ENCODE measurements at places on chromosomes 12 and 14.

DNA sequence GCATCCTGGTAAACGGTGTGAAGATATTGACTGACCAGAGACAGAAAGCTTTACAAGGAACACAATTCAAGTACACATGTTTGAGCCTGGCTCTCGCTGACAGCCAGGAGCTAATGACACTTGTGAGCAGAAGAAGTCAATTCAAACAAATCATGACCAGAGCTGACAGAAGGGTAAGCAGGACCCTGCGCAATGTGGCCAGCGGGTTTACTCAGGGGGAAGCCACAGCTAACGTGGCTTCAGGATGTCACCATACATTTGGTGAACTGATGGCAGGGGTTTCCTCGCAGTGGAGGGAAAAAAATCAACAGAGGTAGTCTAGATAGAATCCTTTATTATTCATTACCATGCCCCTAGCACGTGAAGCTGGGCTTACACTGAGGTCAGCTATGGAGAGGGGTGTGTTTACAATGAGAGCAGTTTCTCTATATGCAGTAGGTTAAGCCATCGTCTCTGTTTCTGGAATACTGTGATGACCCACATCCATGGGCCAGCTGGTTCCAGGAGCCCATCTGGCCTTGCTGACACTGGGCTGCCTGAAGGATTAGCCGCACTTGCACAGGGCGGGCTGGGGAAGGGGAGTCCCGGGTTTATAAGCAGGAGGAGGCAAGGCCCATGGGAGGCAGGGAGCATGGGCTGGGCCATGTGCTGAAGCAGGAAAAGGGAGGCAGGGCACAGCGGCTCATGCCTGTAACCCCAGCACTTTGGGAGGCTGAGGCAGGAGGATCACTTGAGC, 198.2 kb upstream of the PRMT8 start:
- no peak for DNase-seq

DNA sequence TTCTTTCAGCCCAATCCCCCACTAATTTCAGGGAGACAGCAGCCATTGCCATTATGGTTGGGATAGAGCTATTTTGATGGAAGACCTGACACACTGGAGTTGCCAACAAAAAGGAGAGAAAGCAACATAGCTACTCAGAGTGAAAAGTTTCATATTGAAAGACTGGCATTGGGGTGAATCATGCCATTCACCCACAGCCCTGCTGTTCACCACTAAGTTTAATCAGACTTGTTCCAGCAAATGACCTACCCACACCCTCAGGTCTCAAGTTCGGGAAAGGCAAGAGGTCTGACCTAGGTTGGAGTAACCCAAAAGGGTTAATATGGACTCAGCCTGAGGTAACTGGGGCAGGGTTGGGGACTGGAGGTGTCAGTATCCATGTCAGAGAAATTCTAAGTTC, 169.2 kb downstream of the PAWR start:
- no peak for DNase-seq

GRCh38 chr12:53966385-53967133, 6.4 kb upstream of the HOXC11 start:
- DNase-seq = peak; percentile 75

GRCh38 chr12:52245962-52246569, 13.0 kb downstream of the KRT7 start:
- DNase-seq = no peak

- no peak for DNase-seq
Measured at GRCh38 chr12:14156606-14157005, 175.2 kb upstream of the GRIN2B start.

GRCh38 chr14:99718811-99719192, 34.7 kb downstream of the CYP46A1 start:
- no peak for DNase-seq

DNA sequence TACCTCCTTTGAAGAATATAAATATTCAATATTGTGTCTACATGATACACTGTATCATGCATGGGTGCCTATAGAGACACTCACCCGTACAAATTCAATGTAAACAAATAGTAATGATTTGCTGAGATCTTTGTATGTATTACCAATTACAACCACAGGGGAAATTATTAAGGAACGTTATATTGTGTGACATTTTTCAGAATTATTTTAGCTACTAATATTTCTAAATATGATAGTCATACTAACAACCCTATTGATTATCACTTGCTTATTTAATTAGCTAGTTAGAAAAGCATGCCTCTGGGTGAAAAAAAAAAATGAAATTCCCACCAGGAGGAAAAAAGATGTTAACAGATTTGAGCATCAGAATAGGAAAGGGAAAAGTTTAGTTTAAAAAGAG, 2.1 kb downstream of the SOX5 start:
- no peak for DNase-seq

DNA sequence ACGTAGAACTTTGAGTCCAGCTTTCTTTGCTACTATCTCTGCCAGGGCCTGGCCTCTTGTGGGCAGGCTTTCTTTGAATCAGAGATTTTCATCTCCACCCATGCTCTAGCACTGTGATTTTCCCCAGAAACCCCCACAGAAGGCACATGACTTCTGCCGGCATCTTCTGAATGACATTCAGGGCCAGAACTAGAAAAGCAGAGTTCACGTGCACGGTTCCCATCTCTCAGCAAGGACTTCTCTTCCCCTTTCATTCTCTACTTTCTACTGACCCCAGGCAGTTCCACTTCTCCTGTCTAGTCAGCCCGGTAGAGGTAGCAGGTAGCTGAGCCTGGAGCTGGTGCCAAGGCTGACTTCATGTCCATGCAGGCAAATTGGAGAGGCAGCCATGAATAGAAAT, 26.9 kb downstream of the BATF start:
- no peak for DNase-seq

DNA sequence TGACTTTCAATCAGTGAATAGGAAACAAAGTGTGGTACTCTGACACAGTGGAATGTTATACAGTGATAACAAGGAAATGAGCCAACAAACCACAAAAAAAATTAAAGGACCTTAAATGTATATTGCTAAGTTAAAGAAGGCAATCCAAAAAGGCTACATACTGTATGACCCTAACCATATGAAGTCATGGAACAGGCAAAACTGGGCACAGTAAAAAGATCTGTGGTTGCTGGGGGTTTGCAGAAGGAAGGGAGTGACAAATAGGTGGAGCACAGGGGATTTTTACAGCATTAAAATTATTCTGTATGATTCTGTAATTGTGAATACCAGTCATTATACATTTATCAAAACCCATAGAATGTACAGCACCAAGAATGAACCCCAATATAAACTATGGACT, 112.6 kb downstream of the KCNC2 start:
- DNase-seq = no peak

GRCh38 chr14:24415421-24416253, 13.8 kb downstream of the CBLN3 start:
- DNase-seq = no peak

- no peak for DNase-seq
Measured at GRCh38 chr14:90484291-90484690, 87.5 kb downstream of the CALM1 start.

- DNase-seq = peak; percentile 38
Measured at GRCh38 chr12:70196811-70197281, 46.4 kb upstream of the CNOT2 start.

GRCh38 chr12:119989731-119990381, 820 bp downstream of the BICDL1 start:
- DNase-seq = peak; percentile 85

GRCh38 chr12:49924628-49925246, 21.0 kb upstream of the FAIM2 start:
- DNase-seq = no peak

- no peak for DNase-seq
Measured at GRCh38 chr12:92156704-92157395, 11.2 kb upstream of the BTG1 start.

GRCh38 chr12:31019561-31019960, 54.1 kb upstream of the DDX11 start:
- no peak for DNase-seq

DNA sequence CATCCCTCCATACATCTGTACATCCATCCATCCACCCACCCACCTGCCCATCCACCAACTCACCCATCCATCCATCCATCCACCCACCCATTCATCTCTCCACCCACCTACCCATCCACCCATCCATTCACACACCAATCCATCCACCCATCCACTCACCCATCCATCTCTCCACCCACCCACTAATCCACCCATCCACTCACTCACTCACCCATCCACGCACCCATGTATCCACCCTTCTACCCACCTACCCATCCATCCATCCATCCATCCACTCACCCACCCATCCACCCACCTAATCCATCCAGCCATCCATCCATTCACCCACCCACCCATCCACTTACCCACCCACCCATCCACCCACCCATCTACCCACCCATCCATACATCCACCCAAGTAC, 16.2 kb downstream of the GALNT9 start:
- no peak for DNase-seq

DNA sequence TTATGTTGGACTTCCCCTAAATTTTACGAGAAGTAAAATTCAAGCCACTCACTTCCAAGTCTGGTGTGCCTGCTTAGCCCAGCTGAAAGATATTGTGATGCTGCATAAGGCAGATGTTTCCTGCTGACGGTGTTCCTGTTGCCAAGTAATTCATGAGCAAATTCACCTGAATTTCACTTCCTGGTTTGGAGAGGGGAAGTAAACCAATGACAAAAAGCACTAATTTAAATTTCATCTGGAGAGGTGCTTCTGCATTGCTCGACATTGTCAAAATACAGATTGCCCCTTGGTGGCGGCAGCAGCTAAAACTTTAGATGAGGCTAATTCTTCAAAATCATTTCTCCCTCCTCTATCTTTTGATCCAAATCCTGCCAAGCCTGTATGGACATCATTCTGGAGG, 281.1 kb downstream of the AACS start:
- no peak for DNase-seq

DNA sequence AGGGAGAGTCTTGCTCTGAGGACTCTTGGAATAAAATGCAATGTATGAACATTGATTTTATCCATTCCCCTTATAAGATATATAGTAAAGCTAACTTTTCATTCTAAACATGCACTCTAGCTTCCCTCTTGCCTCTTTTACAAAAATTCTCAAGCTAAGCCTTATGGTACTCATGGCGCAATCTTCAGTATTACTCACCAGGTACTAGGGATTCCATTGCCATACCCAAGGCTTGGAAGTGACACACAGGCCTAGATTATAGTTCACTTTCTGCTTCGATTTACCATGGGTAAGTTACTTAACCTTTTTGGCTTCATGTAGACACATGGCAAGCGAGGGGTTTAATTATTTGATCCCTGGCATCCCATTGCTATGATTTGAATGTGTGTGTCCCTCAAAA, 331.5 kb downstream of the LRIG3 start:
- no peak for DNase-seq

- DNase-seq = no peak
Measured at GRCh38 chr12:19045426-19045825, 84.1 kb upstream of the PLEKHA5 start.

DNA sequence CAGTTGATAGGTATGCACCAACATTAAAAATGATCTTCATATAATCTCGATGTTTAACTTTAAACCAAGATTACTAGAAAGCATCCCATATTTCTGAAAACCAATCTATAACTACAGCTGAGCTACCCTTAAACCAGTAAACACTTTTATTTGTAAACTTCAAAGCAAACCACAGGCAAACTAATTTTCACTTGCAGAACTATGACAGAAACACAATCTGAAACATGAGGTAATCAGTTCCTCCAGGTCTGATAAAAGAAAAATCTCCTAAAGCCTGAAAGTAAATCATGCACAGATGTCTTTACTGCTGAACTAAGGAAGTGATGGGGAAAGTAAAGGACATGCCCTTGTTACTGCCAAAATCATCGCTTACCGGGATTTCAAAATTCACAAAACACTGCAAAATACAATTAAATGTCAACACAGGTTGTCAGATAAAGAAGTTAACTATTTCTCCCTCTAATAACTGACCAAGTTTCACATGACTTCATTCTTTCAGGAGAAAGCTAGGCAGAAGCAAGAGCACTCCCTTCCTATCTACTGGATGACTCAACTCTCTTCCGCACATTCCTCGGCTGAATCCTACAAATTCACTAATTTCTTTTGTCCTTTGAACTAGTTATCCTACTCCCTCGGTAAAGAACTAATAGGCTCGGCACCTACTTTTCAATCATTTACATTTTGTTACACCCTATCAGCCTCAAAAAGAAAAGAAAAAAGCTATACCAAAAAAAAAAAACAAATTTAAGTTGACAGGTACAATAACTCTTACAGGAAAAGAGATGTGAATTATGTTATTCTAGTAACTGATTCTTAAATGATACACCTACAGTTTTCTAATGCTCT, 1.4 kb downstream of the EEA1 start:
- DNase-seq = peak; percentile 20

GRCh38 chr12:115451780-115452736, 768.1 kb upstream of the TBX3 start:
- DNase-seq = peak; percentile 64

DNA sequence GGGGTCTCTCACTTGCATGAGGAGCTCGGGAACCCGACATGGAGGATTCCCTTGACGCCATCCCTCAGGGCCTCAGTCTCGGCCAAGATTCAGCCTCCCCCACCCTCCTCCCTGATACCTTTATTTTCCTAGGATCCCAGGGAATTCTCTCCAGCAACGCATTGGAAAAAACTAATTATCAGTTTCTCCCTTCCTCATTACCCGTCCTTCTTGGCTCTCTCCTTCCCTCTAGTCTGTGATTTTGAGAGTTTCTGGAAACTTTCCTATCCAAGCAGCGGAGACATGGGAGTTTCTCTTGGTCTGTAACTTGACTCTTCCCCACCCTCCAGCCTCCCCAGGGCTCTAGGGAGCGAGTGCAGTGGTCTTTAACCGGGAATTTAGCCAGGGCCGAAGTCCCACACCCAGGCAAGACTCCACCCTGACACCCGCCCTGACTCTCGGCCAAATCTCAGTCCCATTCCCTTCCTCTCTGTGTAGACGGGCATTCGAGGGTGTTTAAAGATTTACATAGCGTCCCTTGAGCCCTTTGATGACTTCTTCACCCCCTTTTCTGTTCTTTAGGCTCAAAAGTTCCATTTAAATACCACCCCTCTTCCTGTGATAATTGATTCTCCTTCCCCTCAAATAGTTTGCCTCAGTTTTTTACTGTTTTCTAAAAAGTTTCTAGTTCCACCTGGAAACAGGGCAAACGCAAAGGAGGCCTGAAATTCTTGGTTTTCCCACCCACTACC, 6.7 kb downstream of the HOXC5 start:
- no peak for DNase-seq
